ENCODE measurements at places on chromosomes 2 and 18. TPM values are rescaled to one million over a fixed set of nuclear protein-coding genes. Genes with fewer than 3 reads are reported as not detected.

DNA sequence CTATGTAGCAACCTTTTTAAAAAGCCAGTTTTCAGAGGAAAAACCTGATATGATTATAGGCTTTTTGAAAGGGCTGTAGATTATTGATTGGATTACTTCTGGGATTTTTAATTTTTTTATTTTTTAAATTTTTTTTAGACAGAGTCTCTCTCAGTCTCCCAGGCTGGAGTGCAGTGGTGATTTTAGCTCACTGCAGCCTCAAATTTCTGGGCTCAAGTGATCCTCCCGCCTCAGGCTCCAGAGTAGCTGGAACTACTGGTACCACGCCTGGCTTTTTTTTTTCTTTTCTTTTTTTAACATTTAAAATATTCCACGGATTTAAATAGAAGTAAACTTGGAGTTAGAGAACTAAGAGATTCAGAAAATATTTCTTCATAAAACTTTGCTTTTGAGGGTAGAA lies 1.2 kb downstream of the MRPL19 start:
- DNase-seq = no peak
- peaks cover 18% of the 10 kb centered on the region for H3K36me3 ChIP-seq
- H3K4me1 ChIP-seq = no peaks in the 10 kb centered on the region
- no peak overlapping the region for H3K4me3 ChIP-seq

DNA sequence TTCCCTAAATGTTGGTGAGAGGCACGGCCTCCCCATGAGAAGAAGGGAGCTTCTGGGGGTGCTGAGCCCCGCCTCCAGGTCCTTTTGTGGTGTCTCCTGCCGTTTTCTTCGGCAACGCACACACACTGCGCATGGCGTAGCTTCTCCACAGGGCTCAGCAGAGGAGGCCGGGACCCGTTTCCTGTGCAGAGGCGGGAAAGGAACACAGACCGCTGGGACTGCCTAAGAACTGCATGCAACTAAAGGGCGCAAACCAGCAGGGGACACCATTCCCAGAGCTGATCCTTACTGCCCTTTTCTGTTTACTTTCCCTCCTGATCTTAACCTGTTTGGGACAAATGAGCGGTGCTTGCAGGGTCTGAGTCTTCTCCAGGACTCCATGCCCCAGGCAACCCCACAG lies 90.3 kb upstream of the CAPN13 start:
- no peaks in the 10 kb centered on the region for H3K4me1 ChIP-seq
- H3K4me3 ChIP-seq = no peak overlapping the region
- H3K36me3 ChIP-seq = no peaks in the 10 kb centered on the region
- no peak for DNase-seq
- no peaks in the 10 kb centered on the region for H3K27me3 ChIP-seq

- no peak overlapping the region for H3K4me3 ChIP-seq
- no peaks in the 10 kb centered on the region for H3K36me3 ChIP-seq
- no peaks in the 10 kb centered on the region for H3K4me1 ChIP-seq
- DNase-seq = no peak
- no peaks in the 10 kb centered on the region for H3K27me3 ChIP-seq
Measured at GRCh38 chr2:107570876-107571275, 255.8 kb upstream of the RGPD4 start.

REG3A gene
- not detected for total RNA-seq

TMEFF2 gene
- not detected for total RNA-seq

MAP2 gene
- 6.5 TPM for total RNA-seq
